Naive thymus-derived CD4-positive, alpha-beta T cell (primary cell): ENCODE measurements at places on chromosomes 2 and 18. TPM values are rescaled to one million over a fixed set of nuclear protein-coding genes. Genes with fewer than 3 reads are reported as not detected.

TGFA gene
- polyA plus RNA-seq: 0.44 TPM

IL18RAP gene
- polyA plus RNA-seq: not detected

MERTK gene
- not detected for polyA plus RNA-seq

MYL1 gene
- not detected for polyA plus RNA-seq

DHRS9 gene
- not detected for polyA plus RNA-seq

TPGS2 gene
- polyA plus RNA-seq: 73.9 TPM

COMMD1 gene
- polyA plus RNA-seq: 65.3 TPM

UGT1A9 gene
- polyA plus RNA-seq: not detected

GAREM2 gene
- 2.6 TPM for polyA plus RNA-seq

OSR1 gene
- polyA plus RNA-seq: not detected

RPIA gene
- polyA plus RNA-seq: 60.2 TPM

SLC11A1 gene
- 0.97 TPM for polyA plus RNA-seq

RTKN gene
- 0.28 TPM for polyA plus RNA-seq

AP1S3 gene
- polyA plus RNA-seq: 0.53 TPM

MEIS1 gene
- not detected for polyA plus RNA-seq

CXCR1 gene
- polyA plus RNA-seq: not detected

NEU2 gene
- polyA plus RNA-seq: not detected
